ENCODE measurements at places on chromosomes 7 and 10.

- DNase-seq: no peak
Measured at GRCh38 chr10:125158275-125158600, 2.1 kb downstream of the CTBP2 start.

DNA sequence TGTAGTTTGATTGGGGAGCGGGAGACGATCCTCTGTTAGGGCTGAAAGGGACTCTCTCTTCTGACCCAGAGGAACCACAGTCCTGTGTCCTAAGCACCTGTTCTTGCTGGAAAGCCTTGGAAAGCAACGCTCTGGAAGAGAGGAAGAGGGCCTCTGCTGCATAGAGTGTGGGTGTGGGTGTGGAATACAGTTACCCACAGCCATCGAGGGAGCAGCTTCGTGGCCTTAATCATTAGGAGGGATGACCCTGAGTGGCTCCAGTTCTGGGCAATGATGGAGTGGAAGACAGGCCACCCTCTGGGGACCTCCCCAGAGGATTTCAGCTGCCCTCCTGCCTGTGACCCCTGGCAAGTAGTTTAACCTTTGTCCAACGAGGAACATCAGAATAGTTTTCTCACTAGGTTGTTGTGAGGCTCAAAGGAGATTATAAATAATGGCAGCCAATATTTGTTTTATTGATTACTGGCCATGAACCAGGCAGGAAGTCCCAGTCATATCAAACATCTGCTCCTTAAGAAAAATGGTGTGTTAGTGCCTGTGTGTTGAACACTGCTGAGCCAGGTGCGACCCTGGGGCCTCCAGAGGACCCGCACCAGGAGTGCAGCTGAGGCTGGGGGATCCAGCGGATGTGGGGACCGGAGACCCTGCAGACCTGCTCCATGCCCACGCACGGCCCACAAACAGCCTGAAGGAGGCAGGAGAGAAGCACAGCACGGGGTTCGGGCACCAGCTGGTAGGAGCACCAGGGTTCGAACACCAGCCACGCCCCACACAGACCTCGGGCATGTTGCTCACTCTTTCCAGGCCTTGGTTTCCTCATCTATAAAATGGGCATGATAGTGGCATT is 35.6 kb downstream of the FAM241B start:
- DNase-seq: no peak

- peak; percentile 49 for DNase-seq
Measured at GRCh38 chr10:84179059-84179710, 5.6 kb downstream of the GPR15LG start.

DNA sequence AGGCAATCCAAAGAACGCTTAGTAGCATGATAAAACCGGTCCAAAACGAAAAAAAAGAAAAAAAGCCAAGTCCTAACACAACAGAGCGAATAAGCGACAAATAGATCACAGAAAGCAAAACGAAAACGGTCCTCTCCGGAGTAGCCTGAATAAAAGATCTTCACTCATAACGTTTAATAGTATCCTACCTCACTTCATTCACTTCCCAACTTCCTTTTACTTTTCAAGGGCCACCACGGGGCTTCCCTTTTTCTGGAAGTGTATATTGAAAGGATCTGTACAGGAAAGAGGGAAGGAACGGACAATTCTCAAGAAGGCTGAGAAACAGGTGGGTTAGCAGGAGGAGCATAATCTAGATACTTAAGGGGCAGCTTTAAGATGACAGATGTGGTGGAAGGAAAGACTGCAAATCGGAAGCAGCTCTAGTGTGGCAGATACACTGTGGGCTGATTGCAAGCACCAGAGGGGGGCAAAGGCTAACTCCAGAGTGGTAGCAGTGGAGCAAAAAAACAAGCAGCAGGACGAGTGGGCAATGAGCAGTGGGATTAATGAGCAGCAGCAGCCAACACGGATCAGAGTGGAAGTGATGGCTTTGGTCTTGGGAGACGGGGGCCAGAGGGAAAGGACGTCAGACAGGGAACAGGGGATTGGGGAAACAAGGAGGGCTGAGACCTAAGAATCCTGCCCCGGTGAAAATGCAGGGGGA is 866 bp downstream of the CNOT4 start:
- peak; percentile 86 for DNase-seq

- no peak for DNase-seq
Measured at GRCh38 chr10:76779796-76780301, 857.8 kb downstream of the KCNMA1 start.

All from NCI-H524 treated with DMSO at 0.1 percent for 48 hours (cell line).